ENCODE measurements at places on chromosomes 2 and 18.

GRCh38 chr2:46847185-46847710, 68.4 kb downstream of the MCFD2 start:
- no peak for DNase-seq

DNA sequence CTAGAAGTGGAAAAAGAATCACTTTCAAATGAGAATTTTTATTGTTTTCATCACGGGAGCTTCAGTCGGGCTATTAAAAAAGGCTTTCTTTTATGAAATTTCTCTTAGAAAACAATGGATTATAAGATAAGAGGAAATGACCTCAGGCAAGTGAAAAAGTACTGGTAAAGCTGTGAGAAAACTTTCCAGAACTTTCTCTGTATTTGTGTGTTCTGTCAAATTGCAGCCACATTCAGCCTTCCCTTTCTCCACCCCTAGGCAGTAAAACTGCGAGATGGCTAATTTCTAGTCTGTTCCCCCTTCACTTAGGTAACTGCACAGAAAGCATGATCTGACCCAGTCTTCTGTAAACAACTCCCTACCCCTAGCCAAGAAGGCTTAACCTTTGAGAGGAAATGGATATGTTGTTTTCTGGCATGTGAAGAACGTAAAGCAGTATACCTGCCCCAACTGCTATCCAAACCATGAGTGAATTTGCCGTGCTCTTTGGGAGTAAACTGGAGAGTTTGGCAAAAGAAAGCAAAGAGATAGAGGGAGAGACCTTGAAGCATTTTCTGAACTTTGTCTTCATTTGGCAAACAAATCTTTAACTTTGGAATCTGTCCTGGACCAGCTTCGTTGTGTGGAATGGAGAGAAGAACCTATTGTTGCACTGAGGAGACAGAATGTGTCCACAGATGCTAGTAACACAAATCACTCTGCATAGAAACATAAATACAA, 105.4 kb downstream of the ETAA1 start:
- DNase-seq: no peak

GRCh38 chr2:38698467-38699003, 32.6 kb downstream of the GALM start:
- DNase-seq: no peak

DNA sequence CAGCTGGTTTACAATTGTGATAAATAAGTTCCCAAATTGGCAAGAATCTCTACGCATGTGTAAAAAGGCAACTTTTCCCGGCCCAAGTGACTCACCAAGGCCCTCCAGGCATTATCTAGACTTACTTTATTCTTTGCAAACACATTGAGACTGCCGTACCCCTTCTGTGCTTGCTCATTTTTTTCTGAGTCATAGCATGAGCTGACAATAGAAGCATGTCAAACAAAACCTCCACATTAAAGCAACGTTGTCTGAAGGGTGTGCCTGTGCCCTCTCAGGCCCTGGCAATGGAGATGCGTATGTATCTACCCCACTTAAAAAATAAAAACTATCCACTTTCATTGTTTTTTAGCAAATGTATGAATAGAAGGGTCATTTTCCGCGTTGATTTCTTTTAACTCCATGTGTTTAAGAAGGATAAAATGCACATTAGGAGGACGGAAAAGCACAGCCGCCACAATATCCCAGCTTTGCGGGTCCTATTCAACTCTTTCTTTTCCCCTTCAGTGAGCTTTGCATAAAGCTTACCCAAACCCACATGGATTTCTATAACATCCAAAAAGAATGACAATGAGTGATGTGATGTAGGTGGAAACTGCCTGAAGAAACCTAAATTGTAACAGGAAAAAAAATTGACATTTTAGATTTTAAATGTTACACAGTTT, 298.2 kb downstream of the CDCA7 start:
- DNase-seq: no peak

- no peak for DNase-seq
These were observed 97.8 kb upstream of the UNC80 start for GRCh38 chr2:209673811-209674210.

DNA sequence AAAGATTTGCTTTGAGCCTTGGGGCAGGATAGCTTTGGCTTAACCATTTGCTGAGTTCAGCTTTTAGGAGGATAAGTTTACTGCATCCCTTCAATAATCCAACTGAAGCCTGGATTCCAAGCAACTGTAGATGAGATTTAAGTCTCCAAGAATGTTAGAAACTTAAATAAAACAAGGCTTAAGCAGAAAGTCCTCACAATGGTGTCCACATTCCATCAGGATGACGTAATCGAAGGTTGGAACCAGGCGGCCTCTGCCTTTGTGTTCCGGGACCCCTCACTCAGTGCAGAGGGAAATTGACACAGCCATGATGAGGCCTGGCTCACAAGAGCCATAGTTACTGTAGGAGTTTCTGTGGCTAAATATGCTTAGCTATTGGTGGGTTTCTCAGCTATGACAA, 260.4 kb downstream of the LPIN1 start:
- no peak for DNase-seq

- no peak for DNase-seq
These were observed 1075.3 kb downstream of the LRP1B start for GRCh38 chr2:141055531-141055930.

DNA sequence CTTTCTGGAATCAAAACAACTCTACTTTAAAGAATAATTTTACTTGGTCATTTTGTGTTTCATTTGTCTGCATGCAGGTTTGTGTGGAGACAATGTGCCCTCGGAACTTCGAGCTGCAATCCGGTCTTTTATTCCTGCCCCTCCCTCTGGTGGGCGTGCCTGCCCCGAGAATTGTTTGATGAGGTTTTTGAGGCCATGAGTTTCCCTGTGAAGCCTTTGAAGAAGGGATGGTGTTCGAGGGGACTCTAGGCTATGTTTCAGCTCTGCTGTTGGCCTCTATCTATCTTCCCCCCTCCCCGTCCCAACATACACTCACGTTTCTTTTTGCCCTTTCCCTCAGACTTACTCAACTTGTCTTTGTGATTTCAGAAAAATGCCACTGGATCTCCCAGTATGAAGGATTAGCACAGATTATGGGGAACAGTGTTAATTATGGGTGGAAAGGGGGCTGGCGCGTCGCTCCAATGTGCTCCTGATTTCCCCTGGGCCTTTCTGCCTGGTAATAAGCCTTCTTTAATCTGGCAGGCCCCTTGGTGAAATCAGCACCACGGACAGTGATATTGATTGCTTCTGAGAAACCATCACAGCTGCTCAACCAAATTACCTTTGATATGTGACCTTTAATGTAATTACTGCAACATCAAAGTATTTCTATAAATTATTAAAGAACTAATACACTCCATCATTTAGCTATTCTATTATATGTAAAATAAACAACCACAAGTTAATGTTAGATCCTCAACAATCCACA, 82.2 kb downstream of the CELF4 start:
- DNase-seq: no peak

DNA sequence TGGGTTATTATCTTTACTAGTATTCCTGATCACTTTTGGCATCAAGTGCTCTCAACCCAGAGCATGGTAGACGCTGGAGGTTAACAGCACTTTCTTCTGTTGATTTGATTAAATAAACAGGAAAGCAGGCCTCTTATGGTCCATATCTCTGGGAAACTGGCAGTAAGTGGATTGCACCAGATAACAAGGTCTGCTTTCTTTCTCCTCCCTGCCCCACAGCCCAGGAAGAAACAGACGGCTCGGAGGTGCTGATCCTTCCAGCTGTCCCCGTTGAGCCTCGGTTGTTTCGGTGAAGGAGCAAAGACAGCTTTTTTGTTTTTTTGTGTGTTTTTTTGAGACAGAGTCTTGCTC, 100.8 kb upstream of the KCTD1 start:
- no peak for DNase-seq

DNA sequence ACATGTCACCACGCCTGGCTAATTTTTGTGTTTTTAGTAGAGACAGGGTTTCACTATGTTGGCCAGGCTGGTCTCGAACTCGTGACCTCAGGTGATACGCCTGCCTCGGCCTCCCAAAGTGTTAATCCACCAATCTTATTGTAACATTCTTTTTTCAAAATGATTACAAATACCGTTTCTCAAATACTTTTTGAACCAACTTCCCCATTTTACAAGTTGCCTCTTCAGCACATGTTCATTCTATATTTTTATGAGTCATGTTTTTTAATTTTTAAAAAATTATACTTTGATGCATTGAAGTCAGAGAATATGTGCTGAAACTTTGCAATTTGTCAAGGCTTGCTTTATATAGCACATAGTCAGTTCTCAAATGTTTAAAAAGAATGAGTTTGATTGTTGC, 58.2 kb downstream of the QPCT start:
- DNase-seq: no peak

DNA sequence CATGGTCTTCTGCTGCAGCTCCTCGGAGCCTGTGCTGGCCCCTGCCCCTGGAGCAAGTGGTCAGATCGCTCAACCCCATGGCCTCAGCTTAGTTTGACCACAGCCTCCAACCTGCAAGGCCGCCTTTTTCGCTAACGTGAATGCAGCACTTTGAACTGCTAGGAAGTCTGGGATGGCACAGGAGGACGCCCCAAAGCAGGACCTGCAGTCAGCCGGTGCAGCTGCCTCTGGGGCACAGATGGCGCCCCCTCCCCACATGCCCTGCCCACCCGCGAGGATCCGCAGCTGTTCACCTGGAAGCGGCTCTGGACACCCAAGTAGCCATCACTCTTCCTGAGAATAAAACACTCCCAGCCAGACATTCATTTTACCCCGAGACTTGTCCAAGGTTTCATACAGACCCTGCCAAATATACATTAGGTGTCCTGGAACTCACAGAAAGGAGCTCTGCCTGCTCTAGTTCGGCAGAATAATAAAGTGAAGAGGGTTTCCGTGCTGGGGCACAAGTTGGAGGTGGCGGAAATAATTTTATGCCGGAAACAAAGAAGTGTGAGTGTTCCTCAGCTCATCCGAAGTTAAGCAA, 510.1 kb downstream of the EIPR1 start:
- no peak for DNase-seq

GRCh38 chr2:225074919-225075681, 32.8 kb upstream of the DOCK10 start:
- DNase-seq: no peak

DNA sequence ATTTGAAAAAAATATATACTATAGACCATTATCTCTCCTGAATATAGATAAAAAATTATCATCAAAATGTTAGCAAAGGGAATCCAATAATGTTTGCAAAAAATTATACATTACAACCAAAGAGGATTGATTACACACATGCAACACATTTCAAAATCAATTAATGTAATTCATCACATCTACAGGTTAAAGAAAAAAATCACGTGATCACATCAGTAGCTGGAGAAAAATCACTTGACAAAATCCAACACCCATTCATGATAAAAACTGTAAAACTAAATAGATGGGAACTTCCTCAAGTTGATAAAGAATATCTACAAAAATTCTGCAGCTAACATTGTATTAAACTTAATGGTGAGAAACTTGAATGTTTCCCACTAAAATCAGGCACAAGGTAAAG, 1047.5 kb upstream of the CNTNAP5 start:
- DNase-seq: no peak

- no peak for DNase-seq
These were observed 46.3 kb downstream of the GPC1 start for GRCh38 chr2:240481720-240482119.

DNA sequence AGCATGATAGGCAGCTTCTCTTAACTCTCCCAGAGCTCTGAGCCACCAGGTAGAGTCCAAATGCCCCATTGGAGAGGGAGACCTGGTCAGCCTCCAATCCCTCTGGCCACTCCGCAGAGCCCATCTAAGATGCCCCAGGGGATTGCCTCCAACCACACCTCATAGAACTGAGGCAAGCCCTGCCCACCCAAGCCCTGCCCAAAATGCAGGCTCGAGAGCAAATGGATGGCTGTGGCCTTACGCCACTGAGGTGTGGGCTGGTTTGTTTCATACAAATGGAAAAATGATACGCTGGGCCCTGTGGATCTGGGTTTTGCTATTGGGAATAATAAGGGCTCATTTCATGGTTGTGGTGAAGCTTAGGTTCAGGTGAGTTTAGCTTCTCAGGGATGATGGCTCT, 3.0 kb upstream of the TFCP2L1 start:
- no peak for DNase-seq

GRCh38 chr18:22703883-22704585, 229.1 kb upstream of the RBBP8 start:
- DNase-seq: no peak

DNA sequence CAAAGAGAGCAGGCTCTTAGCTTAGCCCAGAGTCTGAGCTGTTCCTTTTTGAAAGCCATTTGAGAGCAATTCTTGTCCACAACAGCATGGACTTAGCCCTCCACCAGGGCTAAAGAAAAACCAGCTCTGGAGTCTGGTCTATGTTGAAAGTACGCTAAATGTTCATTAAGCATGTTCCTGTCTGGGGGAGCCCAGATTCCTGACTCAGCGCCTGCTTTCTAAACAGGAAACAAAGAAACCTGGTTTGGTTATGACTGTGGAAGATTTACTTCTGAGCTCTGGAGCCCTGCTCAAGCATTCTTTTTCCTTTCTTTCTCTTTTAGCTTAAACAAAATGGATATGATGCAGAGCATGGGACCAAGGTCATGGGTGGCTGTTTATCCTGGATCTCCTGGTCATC, 279.8 kb downstream of the RBM43 start:
- DNase-seq: no peak

DNA sequence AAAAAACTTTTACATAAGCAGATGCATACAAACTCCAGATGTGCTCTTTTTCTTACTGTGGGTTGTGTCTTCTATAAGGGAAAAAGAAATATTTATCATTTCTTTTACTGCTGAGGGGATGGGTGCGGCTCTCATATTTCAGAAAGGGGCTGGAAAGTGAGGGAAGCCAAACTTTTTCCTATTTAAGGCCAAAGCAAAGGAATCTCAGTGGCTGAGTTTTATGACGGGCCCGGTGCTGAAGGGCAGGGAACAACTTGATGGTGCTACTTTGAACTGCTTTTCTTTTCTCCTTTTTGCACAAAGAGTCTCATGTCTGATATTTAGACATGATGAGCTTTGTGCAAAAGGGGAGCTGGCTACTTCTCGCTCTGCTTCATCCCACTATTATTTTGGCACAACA, at the start of gene COL3A1:
COL3A1 (plus strand) TSS at position 210 of the 400 bp plus-strand sequence; CDS start at position 327, 117 bp downstream.
- no peak for DNase-seq

- no peak for DNase-seq
These were observed 83.3 kb downstream of the NRXN1 start for GRCh38 chr2:50948681-50949080.

DNA sequence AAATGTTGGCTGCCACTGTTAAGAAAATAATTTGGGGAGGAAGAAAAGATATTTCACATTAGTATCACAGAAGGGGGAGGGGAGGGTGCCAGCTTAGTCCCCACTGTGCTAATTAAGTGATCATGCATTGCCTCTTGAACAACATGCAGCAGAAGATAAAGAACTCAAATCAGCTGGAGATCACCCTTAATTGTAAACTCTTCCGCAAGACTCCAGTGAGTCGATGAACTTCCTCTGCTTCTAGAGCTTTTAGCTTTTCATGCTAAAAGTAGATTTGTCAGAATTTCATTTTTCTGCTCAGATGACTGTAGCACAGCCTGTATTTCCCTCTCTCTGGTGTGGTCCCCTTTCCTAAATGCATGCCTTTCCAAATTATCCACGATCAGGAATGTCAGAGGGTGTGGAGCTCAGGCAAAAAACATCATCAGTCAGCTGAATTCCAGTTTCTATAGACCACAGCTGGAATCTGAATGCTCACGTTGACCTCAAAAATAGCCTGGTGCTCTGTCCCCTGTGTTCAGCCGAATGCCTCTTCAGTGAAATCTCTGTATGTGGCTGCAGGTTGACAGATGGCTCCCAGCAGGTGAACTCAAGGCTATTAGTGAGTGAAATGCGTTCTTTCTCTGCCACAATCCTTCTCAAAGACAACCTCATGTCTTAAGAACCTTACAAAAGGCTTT, 156.8 kb upstream of the UNC80 start:
- DNase-seq: no peak

Measured in stimulated activated CD4-positive, alpha-beta T cell treated with anti-CD3 and anti-CD28 coated beads, Interleukin-4, amount 100 ng/mL, for 4 hours (primary cell).